ENCODE measurements at places on chromosomes 3 and 15.

GRCh38 chr15:81292523-81293001, 31.4 kb downstream of the STARD5 start:
- DNase-seq = no peak

DNA sequence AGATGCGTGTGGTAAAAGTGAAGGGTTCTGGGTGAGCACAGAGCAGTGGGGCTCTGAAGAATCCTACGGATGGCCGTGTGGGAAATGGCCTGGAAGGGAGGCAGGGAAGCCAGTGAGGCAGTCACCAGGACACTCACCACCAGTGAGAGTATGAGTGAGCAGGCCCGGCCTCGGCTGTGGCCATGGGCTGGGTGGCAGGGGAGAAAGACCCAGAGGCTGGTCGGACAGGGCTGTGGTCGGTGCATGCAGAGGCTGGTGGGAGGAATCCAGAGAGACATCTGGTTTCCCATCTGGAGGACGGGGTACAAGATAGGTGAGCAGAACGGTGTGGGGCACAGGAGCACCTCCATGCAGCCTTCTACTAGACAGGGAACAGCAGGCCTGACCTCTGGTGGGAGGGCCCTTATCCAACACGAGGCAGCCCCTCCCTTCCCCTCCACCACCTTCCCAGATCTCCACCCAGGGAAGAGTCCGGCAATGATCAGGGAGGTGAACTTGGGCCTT, 10.1 kb downstream of the PCSK6 start:
- DNase-seq = no peak

- no peak for DNase-seq
These were observed 30.7 kb upstream of the CBLB start for GRCh38 chr3:105899516-105899915.

GRCh38 chr3:83559082-83559481, 1399.7 kb upstream of the CADM2 start:
- DNase-seq = no peak

GRCh38 chr15:67190813-67191212, 63.6 kb downstream of the AAGAB start:
- DNase-seq = no peak

GRCh38 chr3:177948716-177949425, 587.4 kb upstream of the KCNMB2 start:
- DNase-seq = no peak

GRCh38 chr3:191087391-191087790, 111.7 kb upstream of the OSTN start:
- no peak for DNase-seq

- DNase-seq = no peak
These were observed 18.4 kb upstream of the NEK10 start for GRCh38 chr3:27387625-27388024.

- DNase-seq = no peak
These were observed 21.7 kb upstream of the AP4E1 start for GRCh38 chr15:50886611-50887345.

DNA sequence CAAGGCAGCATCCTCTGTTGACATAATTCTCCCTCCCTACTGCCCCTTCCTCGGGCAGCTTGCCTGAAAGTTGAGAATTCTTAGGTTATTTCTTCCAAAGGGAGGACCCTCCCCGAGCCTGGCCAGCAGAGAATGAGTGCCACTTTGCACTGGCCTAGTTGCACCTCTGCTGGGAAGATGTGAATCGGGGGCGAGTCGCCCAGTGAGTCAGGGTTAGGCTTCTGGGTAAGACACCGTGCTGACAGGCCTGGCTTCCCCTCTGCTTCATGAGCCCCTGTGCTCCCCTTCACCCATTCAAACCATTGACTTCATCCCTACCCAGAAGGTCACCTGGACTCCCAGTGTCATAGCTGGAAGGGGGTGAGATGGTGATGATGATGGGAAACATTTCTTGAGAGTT, 82.3 kb downstream of the AAGAB start:
- no peak for DNase-seq

DNA sequence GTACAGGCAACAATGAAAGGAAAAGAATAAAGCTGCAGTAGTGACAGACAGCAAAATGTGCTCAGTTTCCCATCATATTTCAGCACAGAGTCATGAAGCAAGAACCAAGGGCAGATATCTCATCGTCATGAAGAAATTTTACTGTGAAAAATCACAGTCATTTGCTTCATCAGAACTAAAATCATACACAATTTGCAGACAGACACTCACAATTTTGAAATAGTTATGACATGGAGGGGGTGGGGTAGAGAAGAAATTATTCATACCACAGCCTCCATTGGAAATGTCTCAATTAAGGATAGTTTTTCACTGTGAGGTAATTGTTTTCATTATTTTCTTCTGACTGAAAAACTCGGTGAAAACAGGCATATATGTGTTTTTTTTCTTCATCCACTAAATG, 78.8 kb upstream of the CNTN3 start:
- DNase-seq = no peak

GRCh38 chr3:117914540-117915100, 1120.0 kb downstream of the IGSF11 start:
- no peak for DNase-seq

DNA sequence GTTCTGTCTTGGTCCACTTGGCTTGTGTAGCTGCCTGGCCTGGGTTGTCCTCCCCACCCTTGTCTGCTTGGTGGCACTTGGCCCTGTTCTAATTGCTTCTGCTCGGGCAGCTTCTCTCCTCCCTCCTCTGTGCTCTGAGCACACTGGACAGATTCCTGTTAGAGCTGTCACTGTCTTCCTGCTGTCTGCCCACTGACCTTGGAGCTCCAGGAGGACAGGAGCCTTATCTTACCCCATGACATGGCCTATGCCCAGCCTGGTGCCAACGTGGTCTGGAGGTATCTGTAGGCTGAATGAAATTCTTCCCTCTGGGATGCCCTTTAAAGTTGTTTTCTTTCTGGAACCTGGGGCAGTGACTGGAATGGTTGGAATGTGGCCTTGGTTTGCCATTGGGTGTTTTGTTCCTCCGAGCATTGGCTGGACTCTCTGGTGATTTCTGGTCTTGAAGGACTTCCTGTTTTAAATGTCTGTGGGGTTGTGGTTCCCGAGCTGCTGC, 94.1 kb downstream of the FAM43A start:
- no peak for DNase-seq

GRCh38 chr3:171468296-171468906, 8.2 kb upstream of the TNIK start:
- DNase-seq = no peak

DNA sequence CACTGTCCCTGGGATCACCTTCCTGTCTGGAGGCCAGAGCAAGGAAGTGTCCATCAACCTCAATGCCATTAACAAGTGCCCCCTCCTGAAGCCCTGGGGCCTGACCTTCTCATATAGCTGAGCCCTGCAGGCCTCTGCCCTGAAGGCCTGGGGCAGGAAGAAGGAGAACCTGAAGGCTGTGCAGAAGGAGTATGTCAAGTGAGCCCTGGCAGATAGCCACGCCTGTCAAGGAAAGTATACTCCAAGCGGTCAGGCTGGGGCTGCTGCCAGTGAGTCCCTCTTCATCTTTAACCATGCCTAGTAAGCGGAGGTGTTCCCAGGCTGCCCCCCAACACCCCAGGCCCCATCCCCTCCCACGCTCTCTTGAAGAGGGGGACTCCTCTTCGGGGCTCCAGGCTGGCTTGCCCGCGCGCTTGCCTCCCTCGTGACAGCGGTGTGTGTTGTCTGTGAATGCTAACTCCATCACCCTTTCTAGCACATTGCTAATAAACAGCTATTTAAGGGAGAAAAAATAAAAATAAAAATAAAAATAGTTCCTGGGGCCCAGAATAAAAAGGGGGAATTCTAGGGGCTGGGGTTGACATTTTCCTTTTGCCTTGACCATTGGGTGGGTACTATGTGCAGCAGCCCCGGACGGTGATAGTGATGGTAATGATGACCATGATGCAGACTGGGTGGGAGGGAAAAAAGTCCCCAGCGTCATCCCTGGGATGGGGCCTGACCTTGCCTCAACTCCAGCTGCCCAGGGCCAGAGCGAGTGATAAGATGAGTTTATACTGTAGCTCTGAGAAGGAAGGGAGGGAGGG, 3.3 kb upstream of the ALAS1 start:
- peak; percentile 88 for DNase-seq

GRCh38 chr3:164526250-164526649, 552.0 kb downstream of the SI start:
- no peak for DNase-seq

DNA sequence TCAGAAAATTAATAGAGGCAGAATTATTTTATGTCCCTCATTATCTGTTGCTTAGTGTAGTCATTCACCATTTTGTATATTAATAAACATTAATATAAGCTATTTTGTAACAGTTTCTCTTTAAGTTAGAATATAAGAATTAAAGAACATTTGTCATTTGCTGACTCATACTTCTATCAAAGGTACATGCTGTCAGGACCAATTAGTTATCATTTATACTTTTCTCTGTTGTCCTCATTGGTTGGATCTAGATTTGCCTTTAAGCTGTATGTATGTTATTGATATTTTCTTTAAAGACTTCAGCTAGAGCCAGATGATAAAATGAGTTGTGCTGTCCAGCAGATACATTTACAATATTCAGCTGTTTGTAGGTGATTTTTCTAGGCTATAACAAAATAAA, 168.4 kb upstream of the MLF1 start:
- DNase-seq = no peak

- DNase-seq = no peak
These were observed 242.1 kb upstream of the C2CD4B start for GRCh38 chr15:62407216-62407615.

DNA sequence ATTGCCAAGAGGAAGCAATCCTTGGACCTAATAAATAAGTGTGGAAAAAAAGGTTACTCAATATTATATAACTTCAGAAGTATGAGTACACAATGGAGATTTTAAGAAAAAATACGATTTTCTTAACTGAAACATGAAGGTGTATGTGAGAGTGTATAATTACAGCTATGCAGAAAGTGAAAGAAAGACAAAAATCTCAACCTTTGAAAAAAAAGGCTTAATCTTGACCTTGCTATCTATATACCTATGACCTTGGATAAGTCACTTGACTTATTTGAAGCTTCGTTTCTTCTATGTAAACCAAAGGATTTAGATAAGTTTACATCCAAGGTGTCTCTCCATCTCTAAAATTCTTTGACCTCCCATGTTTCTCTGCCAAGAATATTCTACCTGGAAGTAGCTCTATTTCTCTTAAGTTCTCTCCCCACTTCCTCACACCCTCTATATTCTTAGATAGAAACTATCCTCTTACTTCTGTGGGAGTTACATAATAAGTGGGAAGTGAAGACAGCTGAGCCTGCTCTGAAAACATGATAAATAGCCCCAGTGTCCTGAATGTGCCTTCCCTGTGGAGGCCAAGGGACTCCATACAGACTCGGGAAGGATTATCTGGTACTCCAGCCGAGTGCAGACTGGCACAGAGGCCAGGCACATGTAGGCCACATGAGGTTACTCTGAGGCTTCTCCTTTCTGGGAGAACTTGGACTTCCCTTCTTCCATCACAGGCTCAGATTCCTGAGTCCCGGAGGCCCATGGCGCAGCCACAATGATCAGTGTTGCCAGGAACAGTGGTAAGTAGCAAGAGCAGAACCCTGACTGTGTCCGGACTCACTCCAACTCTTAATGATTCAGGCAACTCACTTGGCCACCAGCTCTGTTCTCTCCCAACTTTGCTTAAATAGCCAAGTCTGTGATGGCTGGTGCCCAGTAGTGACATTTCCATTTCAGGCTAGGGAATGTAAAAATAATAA, 166.8 kb upstream of the COL8A1 start:
- no peak for DNase-seq

- no peak for DNase-seq
These were observed 1215.2 kb downstream of the SI start for GRCh38 chr3:163863146-163863545.

DNA sequence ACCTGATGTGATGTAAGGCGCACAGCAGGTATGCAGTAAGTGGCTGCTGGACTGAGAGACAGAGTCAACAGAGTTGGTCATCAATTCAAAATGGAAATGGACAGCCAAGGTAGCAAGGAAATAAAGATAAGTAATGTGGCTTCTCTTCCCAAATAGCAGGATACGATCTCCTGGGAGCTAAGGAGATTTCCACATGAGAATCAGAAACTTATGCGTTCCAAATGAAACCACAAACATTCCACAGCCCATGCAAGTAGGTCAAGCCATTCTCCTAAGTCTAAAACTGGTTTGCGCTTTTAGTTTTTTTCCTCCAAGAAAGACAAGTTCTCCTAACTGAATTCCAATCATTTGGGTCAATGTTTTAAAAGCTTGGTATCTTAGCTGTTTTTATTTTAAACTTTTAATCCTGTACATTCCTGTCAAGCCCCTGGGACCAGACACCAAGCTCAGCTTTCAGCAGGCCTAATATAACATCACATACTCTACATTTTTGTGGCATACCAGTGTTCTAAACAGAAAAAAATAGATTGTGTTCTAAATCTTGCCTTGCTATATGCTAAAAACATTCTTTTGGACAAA, 73.7 kb upstream of the TSPAN3 start:
- no peak for DNase-seq

DNA sequence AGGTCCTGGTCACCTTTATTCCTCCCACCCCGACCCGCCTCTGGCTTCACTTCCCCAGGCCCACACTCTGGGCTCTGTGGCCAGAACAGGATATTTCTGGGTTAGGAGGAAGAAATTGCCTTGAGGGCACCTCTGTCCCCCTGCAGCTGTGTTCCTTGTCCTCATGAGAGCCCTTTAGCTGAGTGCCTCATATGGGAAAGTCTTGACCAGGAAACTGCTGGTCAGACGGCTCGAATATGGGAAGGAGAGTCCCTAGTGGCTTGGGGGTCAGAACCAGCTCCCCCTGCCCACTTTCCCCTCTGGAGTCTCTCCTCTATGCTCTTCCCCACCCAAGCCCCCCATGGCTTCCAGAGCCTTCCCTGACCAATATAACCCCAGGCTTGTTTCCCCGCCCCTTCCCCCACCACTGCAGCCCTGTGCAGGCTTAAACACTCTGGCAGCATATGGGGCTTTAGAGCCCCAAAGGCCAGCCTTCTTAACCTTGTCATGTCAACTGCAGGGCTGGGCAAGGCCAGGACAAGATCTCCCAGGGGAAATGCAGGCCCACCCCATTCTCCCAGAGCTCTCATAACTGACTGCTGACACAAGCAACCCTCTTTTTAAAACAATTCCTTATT, 36.4 kb downstream of the SEC22C start:
- DNase-seq = no peak

DNA sequence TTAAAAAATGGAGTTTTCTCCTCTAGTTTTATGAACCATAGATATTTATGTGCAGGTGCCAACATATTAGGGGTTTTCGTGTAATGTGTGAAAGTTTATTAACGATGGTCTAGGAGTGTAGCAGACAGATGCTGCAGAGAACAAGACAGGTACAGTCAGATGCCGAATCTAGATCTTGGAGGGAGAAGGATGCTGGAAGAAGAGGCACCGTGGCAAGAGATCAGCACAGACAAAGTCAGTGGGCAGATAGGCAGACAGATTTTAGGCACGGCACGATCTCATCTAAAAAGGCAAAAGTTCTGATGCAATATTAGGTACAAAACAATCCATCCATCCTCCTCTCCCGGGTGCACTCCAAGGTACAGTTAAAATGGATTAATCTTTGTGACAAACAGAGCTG, 161.6 kb downstream of the TIGIT start:
- DNase-seq = no peak

DNA sequence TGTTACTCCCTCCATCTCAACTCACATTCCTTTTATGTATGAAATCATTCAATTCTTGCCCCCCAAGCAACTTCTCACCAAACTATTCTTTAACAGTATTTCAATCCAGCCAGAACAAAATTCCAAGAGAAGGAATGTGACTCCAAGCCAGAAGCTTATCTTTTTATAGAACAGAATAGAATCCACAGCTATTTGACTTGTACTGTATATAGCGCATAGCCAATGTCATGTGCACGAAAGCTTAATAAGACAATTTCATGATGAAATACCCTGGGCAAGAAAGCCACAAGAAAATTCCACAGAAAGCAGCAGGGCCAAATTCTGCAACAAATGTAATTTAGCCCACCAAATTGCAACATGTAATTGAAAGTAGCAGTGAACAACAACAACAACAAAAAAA, 127.6 kb upstream of the UBE2E2 start:
- DNase-seq = no peak
